T-cell (primary cell): ENCODE measurements at places on chromosomes 5 and 9. TPM values are rescaled to one million over a fixed set of nuclear protein-coding genes. Genes with fewer than 3 reads are reported as not detected.

The PCDHA1 gene
- not detected for total RNA-seq

The ZBED3 gene
- total RNA-seq, result 4.8 TPM

The FOXD4L6 gene
- 0.16 TPM for total RNA-seq

The G3BP1 gene
- 172 TPM for total RNA-seq

The NDUFAF2 gene
- 18.0 TPM for total RNA-seq

The LCN9 gene
- not detected for total RNA-seq

The ADAMTS19 gene
- total RNA-seq, result 0.13 TPM

The STK32A gene
- total RNA-seq, result not detected

The SLC6A19 gene
- total RNA-seq, result 0.06 TPM

The TMEM215 gene
- not detected for total RNA-seq

The TPRN gene
- 12.8 TPM for total RNA-seq

The SPATA31A3 gene
- not detected for total RNA-seq

The WNT8A gene
- not detected for total RNA-seq

The LNPEP gene
- total RNA-seq, result 83.4 TPM

The ZNF454 gene
- 0.09 TPM for total RNA-seq

The RANBP3L gene
- not detected for total RNA-seq

The RAD23B gene
- 56.2 TPM for total RNA-seq

The ELOVL7 gene
- 0.32 TPM for total RNA-seq

The ZNF300 gene
- total RNA-seq, result 2.5 TPM

The SPINK7 gene
- not detected for total RNA-seq

The NEURL1B gene
- 0.64 TPM for total RNA-seq

The C8G gene
- total RNA-seq, result 3.2 TPM

The SURF4 gene
- total RNA-seq, result 73.5 TPM

The PIP5K1B gene
- 0.29 TPM for total RNA-seq

The HSPB3 gene
- not detected for total RNA-seq

The PRDM9 gene
- total RNA-seq, result not detected

The FAM163B gene
- not detected for total RNA-seq

The PCDHGA12 gene
- 0.09 TPM for total RNA-seq

The ALDH1A1 gene
- total RNA-seq, result 0.72 TPM

The SV2C gene
- 0.03 TPM for total RNA-seq

The GNAQ gene
- 29.3 TPM for total RNA-seq
